ENCODE measurements at places on chromosomes 13 and 19. TPM values are rescaled to one million over a fixed set of nuclear protein-coding genes. Genes with fewer than 3 reads are reported as not detected.
A peak's percentile ranks its signal among the peaks of the same experiment; 100 is the strongest.

RDH8 gene
- not detected for total RNA-seq

ZNF235 gene
- total RNA-seq, result 9.5 TPM

RGCC gene
- total RNA-seq, result 65.6 TPM

DOHH gene
- 17.4 TPM for total RNA-seq

NAPSA gene
- total RNA-seq, result 1.6 TPM

SH2D3A gene
- 20.5 TPM for total RNA-seq

ATP4B gene
- not detected for total RNA-seq

GRCh38 chr13:37442996-37443395 lies 155.6 kb downstream of the POSTN start:
- DNase-seq, result no peak

GRCh38 chr19:29658221-29658991 lies 6.9 kb upstream of the PLEKHF1 start:
- DNase-seq, result no peak

GRCh38 chr19:34118879-34119748 lies 53.2 kb upstream of the LSM14A start:
- DNase-seq, result no peak

DNA sequence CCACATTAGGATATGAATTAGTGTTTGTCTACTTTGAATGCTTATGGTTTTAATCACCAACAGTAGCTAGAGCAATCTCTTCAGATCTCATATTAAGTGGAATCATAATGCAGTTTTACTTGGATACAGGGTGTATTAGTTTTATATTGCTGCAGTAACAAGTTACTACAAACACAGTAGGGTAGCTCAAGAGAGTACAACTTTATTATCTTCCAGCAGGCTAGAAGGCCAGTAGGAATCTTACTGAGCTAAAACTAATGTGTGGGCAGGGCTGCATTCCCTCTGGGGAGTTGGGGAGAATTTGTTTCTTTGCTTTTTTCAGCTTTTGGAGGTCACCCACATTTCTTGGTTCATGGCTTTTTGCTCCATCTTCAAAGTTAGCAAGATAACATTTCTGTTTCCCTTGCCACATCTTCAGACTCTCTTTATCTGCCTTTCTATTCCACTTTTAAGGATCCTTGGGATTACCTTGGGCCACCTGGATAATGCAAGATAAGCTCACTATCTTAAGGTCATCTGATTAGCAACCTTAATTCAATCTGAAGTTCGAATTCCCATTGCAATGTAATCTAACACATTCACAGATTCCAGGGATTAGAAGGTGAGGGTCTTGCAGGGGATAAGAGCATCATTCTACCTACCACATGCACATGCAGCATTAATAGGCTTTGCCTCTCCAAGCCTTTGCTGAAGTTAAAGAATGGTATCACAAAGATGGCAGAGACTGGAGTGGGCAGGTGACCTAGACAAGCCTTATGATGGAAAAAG lies 134.1 kb upstream of the SLC10A2 start:
- no peak for DNase-seq

DNA sequence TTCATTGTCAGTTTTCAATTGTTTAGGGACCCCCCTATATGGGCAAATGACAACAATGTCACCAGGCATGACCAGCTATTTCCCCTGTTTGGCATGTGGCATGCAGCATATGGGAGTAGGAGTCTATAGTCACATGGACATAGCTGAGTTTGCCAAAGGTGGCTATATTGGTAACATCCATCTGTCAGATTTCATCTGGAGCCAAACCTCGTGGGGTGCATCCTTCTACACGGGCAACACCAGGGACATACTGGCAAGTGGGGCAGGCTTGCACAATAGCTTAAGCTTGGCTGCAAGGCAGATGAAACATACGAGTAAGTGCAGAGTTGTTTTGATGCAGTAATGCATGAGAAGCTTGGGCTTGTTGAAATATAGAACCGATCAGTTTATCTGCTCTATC lies 24.5 kb upstream of the ZNF816 start:
- no peak for DNase-seq

GRCh38 chr13:77460195-77460594 lies 75.3 kb upstream of the SCEL start:
- no peak for DNase-seq

DNA sequence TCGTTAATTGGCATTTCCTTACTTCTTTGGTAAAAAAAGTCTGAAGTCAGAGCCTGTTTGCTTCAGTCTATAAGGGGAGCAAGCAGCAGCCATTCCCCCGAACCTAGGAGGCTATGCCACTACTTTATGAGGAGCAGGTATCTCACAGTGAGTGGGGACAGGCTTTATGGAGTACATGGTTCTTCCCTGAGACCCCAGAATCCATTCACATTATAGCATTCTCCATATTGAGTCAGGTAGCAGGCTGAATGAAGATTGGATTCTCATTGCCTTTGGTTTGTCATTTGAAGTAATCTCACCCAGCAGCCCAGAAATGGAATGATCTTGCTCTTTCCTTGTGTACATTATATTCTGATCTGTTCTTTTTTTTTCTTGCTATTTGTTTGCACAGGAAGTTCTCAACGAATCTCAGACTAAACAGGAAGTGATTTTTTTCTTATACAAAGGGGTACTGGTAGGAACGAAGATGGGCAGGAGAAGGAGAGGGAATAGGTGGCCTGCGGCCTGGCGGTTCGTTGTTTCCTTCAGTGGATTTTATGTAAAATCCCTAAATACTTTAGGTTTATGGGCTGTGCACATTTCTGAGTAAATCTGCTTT lies 74.4 kb downstream of the ARHGAP35 start:
- DNase-seq, result no peak

GRCh38 chr13:29569253-29570050 lies 26.0 kb downstream of the SLC7A1 start:
- DNase-seq, result no peak

DNA sequence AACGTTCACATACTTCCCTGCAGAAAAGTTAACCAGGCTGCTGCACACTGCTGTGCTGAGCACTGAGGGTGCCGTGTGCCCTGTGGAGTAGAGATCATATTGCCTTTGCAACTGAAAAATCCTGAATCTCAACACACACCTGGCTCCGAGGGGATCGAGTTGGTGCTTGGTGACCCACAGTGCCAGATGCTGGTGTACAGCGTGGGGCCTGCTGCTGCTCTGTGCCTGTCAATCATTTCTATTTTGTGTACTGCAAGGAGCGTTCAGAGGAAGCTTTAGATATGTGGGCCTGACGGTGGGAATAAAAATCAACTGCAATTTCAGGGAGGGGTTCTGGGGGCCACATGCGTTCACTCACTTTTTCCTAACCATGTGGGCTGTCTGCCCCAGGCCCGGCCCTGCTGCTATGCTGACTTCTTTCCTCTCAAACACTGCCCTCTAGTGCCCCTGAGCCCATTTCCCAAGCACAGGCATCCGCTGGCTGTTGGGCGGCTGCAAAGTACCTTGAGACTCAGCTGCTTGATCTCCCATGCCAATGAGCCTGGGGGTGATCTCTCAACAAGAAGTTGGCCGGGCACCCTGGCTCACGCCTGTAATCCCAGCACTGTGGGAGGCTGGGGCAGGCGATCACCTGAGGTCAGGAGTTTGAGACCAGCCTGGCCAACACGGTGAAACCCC lies 9.7 kb upstream of the LENG8 start:
- peak; percentile 63 for DNase-seq

DNA sequence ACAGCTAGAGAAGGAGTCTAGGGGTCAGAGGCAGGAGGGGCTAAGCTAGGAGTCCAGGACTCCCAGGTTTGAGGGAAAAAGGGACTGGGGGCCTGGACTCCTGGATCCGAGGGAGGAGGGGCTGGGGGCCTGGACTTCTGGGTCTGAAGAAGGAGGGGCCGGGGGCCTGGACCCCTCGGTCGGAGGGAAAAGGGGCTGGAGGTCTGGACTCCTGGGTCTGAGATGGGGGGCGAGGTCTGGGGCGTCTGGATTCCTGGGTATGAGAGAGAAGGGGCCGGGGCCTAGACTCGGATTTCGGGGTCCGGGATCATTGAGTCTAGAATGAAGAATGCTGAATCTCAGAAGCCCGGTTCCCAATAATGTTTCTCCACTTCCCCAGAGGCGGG lies 18.5 kb downstream of the BRSK1 start:
- no peak for DNase-seq

- DNase-seq, result peak; percentile 73
These were observed 755 bp upstream of the RAB3A start for GRCh38 chr19:18204394-18205199.

DNA sequence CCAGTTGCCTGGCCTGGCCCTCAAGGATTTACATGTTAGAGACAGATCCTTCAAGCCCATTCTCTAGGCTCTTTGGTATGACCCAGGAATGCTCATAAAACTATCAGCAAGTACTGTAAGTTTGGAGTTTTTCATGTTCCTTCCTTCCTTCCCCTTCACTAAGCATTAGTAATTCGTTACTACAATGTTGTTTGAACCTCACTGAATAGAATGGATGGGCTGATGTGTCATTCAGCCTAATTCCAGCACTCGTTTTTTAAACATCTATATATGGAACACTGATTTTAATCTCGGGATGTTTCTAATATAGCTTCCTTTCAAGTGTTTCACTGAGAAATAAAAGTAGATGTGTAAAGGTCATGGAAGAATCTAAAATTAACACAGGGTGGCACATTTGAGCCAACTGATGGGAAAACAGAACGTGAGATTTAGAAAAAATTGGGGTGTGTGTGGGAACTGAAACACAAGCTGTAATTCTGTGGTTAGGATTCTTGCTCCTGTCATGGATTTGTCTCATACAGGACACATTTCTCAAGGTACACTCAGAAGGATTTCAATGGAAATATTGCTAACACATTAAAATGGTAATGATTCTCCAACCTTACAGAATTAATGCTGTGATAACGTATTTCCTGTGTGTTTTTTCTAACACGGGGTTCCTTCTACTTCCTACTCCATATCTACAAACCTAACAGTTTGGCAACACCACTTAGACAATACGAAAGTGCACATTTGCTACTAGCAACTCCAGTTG lies 93.4 kb downstream of the FLT1 start:
- no peak for DNase-seq

DNA sequence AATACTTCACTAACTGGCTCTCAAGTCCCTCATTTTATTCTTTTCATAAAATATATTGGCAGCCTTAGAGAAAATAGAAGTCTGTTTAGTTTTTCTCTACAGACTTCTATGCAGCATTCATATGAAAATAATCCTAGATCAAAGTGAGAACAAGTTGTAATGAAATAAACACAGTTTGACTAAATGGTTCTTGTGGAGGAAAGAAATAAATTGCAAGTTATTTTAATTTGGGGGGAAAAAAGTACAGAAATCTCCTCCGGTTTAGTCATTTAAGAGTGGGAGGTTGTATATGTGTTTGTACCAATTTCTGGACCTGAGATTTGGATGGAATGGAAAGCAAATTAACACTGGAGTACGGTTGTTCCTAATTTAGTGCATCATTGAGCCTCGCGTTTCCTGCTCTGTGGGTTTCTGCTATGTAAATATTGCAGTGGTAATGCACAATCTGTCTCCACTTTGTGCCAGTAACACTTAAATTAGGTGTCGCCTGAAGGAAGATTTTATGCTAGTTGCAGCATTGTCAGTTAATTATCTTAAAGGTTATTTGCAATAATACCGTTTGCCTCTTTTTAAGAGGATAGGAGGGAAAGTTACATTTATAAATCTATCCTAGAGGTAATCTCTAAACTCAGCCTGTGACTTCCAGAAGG lies 100.2 kb downstream of the ZIC5 start:
- DNase-seq, result no peak

GRCh38 chr13:79485014-79485811 lies 4.3 kb downstream of the NDFIP2 start:
- peak; percentile 82 for DNase-seq

- DNase-seq, result no peak
These were observed 2.8 kb downstream of the ZNF667 start for GRCh38 chr19:56474308-56474707.
